Fibroblast of the aortic adventitia (primary cell): ENCODE measurements at places on chromosomes 3 and 15. TPM values are rescaled to one million over a fixed set of nuclear protein-coding genes. Genes with fewer than 3 reads are reported as not detected.

- DNase-seq: no peak
Observed at GRCh38 chr15:46714950-46715349, 1002.4 kb upstream of the SEMA6D start.

DNA sequence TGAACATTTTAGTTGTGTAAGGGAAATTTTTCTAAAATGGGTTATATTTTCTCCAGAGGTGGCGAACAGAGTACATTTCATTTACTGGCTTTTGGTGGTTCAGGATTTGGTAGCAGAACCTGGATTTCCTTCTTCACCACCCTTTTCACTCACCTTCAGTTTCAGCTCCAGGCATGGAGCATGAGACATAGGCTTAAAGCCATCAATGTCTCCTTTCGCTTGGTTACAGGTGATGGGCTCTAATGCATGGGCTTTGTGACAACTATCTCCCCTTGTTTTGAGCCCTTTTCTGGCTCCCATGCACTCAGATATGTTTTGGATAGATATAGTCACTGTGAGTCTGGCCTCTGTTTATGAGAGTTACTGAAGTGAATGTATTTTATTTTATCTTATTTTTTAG lies 96.6 kb upstream of the ANKRD28 start:
- no peak for DNase-seq

MB21D2 gene
- total RNA-seq: 5.6 and 6.7 TPM in 2 replicates

DNA sequence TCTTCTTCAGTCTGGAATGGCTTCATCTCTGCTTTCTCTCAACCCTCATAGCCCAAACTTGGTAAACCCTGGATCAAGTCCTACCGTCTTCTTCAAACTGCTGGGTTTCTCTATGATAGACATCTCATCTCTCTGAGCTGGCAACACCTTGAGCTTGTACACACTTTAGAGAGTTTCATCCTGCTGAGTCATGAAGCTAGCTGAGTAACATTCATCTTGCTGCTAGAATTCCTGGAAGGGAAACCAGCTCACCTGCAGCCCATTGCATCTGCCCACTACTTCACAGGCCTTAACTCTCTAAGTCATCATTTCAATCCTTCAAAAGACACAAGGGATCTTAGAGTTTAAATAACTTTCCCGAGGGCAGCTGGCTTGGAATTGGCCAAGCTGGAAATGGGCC lies 175.5 kb upstream of the RORA start:
- DNase-seq: no peak

GRCh38 chr15:78654272-78654671 lies 13.3 kb upstream of the CHRNB4 start:
- no peak for DNase-seq

LYZL4 gene
- not detected in 2 replicates for total RNA-seq

DNA sequence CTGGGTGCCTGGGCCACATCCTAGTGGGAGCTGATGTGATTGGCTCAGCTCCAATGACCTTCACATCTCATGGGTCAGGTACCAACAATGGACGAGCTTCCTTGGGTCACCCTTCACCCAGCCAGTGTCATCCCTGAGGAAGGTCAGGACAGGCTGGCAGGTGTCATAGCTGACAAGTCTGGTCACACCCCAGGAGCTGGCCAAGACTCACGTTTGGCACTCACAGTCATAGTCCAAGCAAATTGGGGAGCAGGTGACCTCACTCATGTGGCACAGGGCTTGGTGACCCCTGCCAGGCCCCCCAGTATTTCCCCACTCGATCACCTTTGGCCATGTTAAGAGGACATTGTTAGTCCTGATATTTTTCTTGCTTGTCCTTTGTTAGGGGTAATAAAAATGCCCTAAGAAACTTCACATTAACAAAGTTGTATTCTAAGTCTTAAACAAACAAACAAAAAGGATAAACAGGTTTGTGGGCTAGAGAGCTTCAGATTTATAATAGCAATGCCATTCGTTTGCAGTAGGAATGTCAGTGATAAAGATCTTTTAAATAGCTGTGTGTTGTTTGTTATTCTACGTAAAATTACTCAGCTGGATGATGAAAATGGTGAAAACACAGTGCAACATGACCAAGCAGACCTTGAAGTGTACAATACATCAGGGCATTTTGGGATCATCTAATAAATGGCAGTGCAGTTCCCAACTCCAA lies 79.5 kb upstream of the POMGNT2 start:
- DNase-seq: peak; percentile 51

DNA sequence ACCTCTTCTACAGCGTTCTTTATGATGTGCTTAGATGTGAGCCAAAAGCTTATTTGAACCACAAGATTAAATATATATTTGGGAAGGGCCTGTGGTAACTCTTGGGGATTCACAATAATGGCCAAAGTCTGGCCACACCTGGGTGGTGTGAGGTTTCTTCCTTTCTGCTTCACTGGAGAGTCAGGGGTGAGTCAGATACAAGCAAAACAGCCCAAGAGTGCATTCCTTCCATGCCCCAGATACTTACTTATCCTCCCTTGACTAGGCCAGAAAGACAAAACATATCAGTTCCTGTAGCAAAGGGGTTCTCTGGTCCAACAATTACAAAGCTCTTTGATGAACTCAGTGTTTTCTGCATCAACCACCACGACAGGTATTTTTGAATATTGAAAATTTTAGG lies 941 bp downstream of the ZBED2 start:
- peak; percentile 81 for DNase-seq
